ENCODE measurements at places on chromosomes 2 and 18. TPM values are rescaled to one million over a fixed set of nuclear protein-coding genes. Genes with fewer than 3 reads are reported as not detected.

Gene TET3
- total RNA-seq: 35.7 TPM

Gene HOXD12
- total RNA-seq: not detected

Gene RGPD3
- 1.3 TPM for total RNA-seq

Gene KLHL29
- total RNA-seq: 43.2 TPM

Gene SCN3A
- 313 TPM for total RNA-seq

Gene PLB1
- 4.4 TPM for total RNA-seq

Gene GPD2
- total RNA-seq: 152 TPM

Gene RAD51AP2
- 0.94 TPM for total RNA-seq

Gene RMND5A
- total RNA-seq: 49.1 TPM

Gene CACNB4
- total RNA-seq: 132 TPM

Gene FHOD3
- 84.5 TPM for total RNA-seq

Gene SFXN5
- total RNA-seq: 31.6 TPM

Gene SERPINB3
- not detected for total RNA-seq

Gene MERTK
- total RNA-seq: 5.9 TPM

Gene GATA6
- not detected for total RNA-seq

Gene DNER
- 93.3 TPM for total RNA-seq

Gene APOB
- total RNA-seq: 0.94 TPM

Gene GCG
- total RNA-seq: not detected

Gene UGT1A10
- not detected for total RNA-seq

Gene TBC1D8
- total RNA-seq: 12.5 TPM

Gene TTN
- total RNA-seq: 6.3 TPM

Gene KCNJ3
- 15.7 TPM for total RNA-seq

Gene PGAP1
- 174 TPM for total RNA-seq

Gene STPG4
- 1.9 TPM for total RNA-seq

Gene LYG2
- not detected for total RNA-seq

Gene ID2
- 345 TPM for total RNA-seq

Gene ARMC9
- 34.1 TPM for total RNA-seq

Gene ANKRD62
- total RNA-seq: 0.63 TPM

Gene NTSR2
- not detected for total RNA-seq

Gene VIL1
- total RNA-seq: not detected

Gene CETN1
- total RNA-seq: not detected

Gene HRH4
- not detected for total RNA-seq

Gene DSC3
- 0.31 TPM for total RNA-seq

Gene AMER3
- total RNA-seq: 45.4 TPM

Gene FSHR
- not detected for total RNA-seq

Gene ATIC
- total RNA-seq: 36.9 TPM

Gene CENPA
- total RNA-seq: 1.3 TPM

Gene GREB1
- 3.8 TPM for total RNA-seq

Gene COL6A3
- 2.8 TPM for total RNA-seq

Gene DNAH7
- 19.4 TPM for total RNA-seq

Gene DSG4
- not detected for total RNA-seq

Gene ARL4C
- 48.5 TPM for total RNA-seq

Gene GKN2
- not detected for total RNA-seq

Gene POTEI
- total RNA-seq: 0.31 TPM

Gene KRTCAP3
- total RNA-seq: not detected

Gene ZRANB3
- 19.1 TPM for total RNA-seq

Gene FABP1
- total RNA-seq: not detected

Gene KANSL1L
- total RNA-seq: 96.4 TPM

Gene DCDC2C
- total RNA-seq: 1.6 TPM

Gene UGT1A9
- not detected for total RNA-seq

Gene TSPYL6
- total RNA-seq: 0.31 TPM

Gene EGR4
- not detected for total RNA-seq

Measured in parietal lobe (tissue), 2 donors.